Right ventricle myocardium superior (tissue), 1 donor: ENCODE measurements at places on chromosomes 4 and X. TPM values are rescaled to one million over a fixed set of nuclear protein-coding genes. Genes with fewer than 3 reads are reported as not detected.

DNA sequence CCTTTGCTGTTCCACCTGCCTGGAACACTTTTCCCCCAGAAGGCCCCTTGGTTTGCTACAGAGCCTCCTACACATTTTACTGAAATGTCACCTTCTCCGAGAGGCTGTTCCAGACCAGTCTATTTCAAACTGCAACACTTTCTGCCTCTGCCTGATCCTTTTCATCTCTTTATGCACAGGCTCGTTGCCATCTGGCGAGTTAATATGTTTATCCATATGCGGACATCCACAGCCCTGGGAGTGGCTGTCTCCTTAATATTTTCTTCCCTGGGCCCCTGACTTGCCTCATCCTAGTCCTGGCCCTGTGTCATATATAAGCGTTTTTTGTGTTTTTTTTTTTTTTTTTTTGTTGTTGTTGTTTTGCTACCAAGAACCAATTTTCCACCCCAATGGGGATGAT, 65.2 kb upstream of the PHKA2 start:
- DNase-seq, result no peak

GRCh38 chr4:105714071-105714521, 5.5 kb downstream of the GSTCD start:
- DNase-seq, result no peak

DNA sequence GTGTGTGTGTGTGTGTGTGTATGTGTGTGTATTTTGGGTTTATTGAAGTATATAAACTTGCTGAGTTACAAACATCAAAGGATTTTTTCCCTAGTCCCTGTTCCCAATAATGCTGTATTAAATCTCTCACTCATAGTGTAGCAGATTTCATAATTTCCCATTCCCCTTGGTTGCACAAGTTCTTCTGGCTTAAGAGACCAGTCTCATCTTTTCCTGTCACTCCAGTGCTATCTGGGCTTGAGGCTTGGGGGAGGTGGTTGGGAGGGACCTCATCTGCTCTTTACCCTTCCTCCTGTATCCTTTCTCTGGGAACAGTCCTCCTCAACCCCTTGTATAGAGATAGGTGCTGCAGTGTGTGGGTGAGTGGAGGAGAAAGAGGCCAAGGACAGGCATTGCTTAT, 285.4 kb upstream of the BOD1L1 start:
- no peak for DNase-seq

DNA sequence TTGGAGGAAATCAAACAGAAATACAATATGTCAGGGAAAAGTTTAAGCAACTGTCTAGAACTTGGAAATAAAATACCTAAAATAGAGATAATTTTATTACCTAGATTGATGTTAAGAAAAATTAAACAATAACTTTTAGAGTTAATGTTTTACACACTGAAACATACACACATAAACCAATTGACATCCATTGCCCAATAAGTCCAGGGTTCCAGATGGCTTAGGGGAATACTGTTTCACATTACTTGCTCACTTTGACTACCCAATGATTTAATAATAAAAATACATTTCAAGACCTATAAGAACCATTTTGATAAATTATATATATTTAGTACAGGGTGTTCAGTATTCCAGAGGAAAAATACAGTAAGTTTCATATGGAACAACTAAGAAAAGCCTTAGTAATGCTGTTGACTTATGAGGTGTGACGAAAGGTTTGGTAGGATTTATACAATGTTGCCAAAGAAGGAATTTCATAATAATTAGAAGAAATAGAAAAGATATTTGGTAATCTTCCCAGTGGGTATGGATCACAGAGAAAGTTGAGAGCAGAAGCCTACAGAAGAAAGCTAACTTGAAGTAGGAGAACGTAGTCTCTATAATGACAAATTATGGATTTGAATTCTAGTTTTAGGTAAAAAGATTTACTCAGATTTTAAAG, 23.0 kb upstream of the UGT2B4 start:
- no peak for DNase-seq

DNA sequence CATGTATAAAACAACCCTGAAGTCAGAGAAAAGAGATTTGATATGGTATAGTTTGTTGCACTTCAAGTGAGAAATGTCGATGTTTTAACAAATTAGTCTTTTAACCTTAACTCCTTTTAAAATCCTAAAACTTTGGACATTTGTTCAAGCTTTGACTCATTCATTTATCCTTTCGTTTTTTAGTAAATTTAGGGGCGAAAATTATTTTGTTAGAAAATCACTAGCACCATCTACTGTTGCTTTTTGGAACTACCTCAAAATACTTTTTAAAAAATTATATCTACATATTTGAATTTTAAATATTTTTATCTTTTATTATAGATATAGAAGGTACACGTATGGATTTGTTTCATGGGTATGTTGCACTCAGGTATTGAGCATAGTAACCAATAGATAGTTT, 165.1 kb upstream of the POF1B start:
- no peak for DNase-seq

DNA sequence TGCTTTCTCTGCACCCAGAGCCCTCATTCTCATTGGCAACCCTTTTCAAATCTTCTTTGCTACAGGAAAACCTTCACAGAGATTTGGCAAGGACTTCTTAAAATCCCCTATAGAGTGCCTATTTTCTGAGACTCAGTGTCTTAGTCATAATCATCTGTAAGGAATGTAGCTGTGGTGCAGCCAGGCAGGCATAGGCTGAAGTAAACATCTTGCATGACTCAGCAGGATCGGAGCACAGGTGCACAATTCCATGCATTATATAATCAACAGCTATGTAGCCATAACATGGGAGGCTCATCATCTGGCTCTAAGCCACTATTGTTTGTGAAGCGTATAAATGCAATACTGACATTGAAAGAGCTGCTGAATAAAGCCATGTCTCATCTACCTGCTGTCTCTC, 368.8 kb downstream of the MAGEE1 start:
- no peak for DNase-seq

HADH gene
- 249 TPM for total RNA-seq

OPHN1 gene
- total RNA-seq, result 4.3 TPM

DNA sequence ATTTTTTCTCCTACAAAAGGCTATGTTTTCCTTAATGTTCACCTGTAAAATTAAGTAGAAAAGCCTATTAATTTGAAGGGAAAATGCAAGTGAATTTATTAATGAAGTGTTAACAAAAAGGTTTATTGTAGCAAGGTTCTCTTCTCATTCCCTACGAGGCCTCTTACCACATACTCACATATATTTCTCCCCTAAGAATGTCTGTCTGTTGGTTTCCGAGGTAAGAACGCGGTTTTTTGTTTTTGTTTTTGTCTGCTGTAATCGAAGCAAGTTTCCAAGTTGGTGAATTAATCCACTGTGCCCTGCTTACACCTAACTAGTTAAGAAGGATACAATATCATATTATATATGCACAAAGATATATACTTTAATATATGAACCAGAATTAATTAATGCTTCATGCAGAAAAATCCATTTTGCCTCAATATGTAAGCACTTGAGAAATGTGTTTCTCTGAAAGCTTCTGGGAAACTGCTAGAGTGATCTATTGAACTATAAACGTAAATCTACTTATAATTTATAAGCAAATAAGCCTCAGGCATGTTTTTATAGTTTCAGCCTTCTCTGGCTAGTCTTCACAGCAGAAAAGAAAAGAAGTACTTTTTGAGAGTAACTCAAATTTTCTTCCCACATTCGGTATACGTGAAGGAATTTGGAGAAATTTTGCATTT, 120.8 kb downstream of the EGF start:
- DNase-seq, result no peak

OTC gene
- not detected for total RNA-seq

DNA sequence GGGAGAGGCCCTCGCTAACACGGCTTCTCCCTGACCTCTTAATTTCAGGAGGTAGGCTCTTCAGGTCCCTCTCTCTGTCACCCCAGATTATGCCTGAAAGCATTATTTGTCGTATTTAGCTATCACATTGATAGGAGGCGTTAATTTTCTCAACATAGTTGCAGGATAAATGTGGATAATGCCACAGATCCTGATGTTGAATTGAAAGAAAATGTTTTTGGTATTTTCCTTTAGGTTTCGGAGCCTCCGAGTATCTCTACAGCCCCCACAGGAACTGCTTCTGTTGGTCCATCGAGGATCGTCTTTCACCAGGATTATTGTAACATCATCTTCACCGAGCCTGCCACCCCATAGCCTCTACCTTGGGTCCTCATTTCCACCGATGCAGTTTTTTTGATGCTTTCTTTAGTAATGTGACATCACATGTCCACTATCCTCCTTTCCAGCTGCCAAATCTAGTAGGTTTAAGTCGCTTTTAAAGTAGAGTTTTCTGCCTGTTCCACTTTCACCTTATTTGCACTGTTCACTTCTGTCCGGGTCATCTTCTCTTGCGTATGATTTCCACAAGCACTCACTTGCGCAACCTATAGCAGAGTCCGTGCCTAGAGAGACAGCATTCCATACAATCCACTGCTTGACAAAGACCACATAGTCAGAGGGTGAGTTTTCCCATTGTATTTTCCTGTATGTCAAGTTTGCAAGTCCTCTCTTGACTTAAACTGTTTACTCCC, 665 bp downstream of the TIGD2 start:
- no peak for DNase-seq

GRCh38 chr4:7379719-7380118, 55.0 kb downstream of the PSAPL1 start:
- no peak for DNase-seq

DNA sequence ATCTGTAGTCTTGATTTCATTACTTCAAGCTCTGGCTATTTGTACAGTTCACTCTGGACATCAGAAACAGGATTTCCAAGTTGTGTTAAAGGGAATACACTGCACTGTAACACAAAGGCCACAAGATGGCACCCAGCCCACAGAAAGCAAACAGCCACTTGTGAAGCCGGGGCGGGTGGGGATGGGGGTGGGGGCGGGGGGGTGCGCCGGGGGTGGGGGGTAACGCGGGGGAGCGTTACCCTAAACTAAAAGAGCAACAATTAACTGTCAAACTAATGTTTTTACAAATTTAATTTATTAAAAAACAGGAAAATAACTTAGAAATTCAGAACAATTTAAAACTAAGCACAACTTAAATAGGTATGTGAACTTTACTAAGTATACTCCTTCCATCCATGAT, 27.3 kb downstream of the PRDX4 start:
- peak; percentile 54 for DNase-seq

EPHA5 gene
- 0.13 TPM for total RNA-seq
